ENCODE measurements at places on chromosomes 2 and 18.

DNA sequence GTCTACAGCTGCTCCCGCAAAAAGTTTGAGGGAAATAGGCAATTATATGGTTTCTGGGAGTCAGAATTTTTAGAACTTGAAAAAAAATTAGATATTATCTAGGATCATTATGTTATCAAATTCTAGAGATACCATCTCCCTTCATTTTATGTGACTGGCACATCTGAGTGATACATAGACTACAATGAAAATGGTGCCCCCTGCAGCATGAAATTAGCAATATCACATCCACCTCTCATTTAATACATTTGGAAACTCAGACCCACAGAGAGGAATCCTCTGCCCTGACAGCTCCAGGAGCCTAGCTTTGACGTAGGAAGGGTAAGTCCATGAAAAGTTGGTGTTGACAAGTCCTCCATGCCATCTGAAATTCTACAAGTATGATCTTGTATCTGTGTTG lies 381.6 kb downstream of the SUCLG1 start:
- no peak for DNase-seq

DNA sequence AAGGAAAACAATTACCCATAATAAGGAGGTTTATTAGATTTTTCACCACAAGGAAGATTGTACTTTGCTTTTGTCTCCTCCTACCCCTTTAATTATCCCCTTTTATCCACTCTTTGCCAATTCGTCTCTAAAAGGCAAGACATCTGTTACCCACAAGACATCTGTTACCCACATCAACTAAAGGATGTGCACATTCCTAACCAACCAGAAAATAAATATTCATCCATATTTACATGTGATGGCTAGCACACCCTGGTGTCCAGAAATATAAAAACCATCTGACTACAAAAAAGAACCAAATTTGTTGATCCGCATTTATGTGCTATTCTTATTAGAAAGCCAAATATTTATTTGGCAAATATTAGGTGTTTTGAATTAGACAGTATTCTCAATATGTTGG lies 35.7 kb downstream of the ACVR1C start:
- no peak for DNase-seq

GRCh38 chr2:74653985-74654882 lies at the start of gene SEMA4F:
Gene SEMA4F, plus strand, starts transcription at chr2:74654247. Its CDS starts 130 bp downstream, at chr2:74654377.
- DNase-seq: peak; percentile 92

GRCh38 chr2:202642567-202642966 lies 7.8 kb downstream of the FAM117B start:
- no peak for DNase-seq

- no peak for DNase-seq
Observed at GRCh38 chr2:19848952-19849351, 52.8 kb downstream of the TTC32 start.

- DNase-seq: no peak
Observed at GRCh38 chr2:183925281-183925680, 673.0 kb upstream of the ZNF804A start.

- no peak for DNase-seq
Observed at GRCh38 chr2:109558076-109558882, 55.5 kb downstream of the SEPTIN10 start.

DNA sequence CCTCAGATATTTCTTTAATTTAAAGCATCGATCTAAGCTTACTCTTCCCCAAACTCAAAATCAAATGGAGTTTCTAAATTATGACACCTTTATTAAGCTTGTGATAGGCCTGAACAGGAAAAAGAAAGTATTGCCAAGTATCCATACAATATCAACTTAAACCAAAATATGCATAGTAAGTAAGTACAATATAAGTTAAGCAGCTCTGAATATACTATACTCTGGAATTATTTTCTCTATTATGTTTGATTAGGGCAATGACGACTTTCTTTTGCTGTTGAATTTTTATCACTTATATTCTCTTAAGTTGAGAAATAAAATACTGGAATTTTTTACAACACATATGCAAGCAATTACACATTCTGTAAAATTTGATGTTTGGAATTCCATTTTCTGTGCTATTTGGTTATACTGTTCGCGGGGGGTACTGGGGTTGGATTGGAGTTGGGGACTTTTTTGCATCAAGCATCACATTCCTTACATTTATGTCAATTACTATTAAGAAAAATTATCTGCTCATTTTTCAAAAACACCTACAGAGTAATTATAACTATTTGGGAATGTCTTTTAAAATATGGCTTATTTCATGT lies 2.2 kb downstream of the COL5A2 start:
- DNase-seq: no peak

GRCh38 chr2:72330652-72331051 lies 183.0 kb upstream of the CYP26B1 start:
- DNase-seq: no peak

DNA sequence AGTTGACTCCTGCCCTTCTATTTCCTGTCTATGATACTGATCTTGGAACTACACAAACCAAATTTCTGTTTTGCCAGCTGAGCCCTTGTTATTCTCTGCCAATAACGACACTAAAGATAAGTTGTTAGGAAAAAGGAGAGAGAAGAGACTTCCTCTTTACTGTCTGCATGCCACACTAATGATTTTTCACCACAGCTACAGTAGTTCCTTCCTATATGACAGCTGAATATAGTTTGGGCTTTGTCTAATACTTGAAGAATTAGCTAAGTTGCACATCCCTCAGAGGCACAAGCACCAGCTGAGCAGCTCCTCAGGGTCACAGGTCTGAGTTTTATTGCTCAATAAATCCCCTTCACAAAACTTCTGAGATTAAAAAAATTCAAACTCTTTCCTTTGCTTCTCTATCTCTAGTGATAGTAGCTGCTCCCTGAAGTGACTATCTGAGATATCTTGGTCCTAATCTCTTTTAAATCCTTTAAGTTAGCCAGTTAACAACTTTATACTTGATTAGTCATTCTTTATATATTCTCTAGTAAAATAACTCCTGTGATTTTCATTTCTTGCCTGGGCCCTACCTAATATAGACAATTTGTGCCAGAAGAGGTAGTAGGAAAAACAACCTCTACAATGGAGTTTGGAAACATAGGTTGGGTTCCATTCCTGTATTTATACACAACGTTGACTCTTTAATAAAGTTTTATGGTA lies 253.0 kb upstream of the CNTNAP5 start:
- DNase-seq: no peak

GRCh38 chr2:159262226-159262625 lies 24.3 kb downstream of the WDSUB1 start:
- no peak for DNase-seq

DNA sequence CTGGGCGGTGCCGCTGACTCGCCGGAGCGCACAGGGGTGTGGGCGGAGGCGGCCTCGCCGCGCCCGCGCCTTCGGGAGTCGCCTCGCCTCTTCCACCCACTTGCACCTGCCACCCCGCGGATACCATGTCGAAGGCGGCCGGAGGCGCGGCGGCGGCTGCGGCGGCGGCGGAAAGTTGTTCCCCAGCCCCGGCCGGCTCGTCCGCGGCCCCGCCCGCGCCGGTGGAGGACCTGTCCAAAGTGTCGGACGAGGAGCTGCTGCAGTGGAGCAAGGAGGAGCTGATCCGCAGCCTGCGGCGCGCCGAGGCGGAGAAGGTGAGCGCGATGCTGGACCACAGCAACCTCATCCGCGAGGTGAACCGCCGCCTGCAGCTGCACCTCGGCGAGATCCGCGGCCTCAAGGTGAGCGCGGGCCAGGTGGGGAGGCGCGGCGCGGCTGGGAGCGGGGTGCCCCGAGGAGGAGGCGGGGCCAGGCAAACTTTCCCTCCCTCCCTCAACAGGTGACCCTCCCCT lies 766 bp downstream of the CCDC85A start:
- DNase-seq: no peak

- DNase-seq: no peak
Observed at GRCh38 chr18:35776473-35776872, 194.9 kb downstream of the GALNT1 start.

GRCh38 chr2:218002143-218002844 lies 501 bp downstream of the TNS1 start:
- no peak for DNase-seq

DNA sequence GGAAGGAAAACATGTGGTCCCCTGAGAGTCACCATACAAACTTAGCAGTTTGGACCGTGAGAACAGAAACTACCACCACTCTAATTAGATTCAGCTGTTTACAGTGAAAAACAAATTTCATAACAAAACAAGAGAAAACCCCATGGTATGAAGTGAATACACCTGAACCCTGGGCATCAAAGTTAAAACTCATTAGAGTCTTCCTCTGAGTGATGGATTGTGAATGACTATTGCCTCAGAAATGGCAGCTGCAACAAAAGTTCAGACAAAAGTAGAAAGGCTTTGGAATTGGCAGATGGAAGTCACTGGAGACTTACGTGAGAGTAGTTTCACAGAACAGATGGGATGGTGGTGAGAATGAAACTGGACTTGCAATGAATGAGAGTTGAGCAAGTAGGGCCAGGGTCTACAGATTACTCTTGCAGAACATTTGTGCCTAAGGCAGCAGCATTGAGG lies 98.0 kb downstream of the AAK1 start:
- DNase-seq: no peak

GRCh38 chr2:14866736-14867352 lies 234.3 kb downstream of the LRATD1 start:
- no peak for DNase-seq

GRCh38 chr2:43493954-43494353 lies 101.9 kb downstream of the THADA start:
- DNase-seq: no peak

DNA sequence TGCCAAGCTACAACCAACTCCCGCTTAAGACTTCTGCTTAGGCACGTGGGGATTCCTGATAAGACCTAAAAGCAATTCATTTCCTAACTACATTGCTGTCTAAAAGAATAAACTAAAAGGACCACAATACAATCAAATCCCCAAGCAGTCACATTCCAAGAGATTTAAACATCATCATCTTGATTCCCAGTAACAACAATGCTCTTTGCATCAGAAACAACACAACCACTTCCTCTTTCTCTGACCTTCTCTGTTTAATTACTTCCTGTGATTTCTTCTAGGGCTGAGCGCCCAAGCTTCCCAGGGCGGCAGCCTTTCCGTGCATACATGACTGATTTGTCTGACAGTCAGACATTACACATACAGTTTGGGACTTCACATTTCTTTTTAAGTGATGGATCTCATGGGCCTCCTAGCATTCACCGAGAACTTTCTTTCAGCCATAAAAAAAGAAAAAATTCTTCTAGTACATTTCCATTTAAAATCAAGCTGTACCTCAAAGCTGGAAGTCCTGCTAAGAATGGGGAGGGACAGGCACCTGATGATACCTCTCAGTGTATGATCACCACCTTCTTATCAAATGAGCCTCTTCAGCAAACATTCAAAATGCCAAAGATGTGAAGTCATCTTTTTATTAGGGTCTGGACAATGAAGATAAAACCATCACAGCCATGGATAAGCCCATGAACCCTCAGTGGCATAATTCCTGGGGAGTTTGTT lies 11.5 kb downstream of the SPRED2 start:
- DNase-seq: no peak

DNA sequence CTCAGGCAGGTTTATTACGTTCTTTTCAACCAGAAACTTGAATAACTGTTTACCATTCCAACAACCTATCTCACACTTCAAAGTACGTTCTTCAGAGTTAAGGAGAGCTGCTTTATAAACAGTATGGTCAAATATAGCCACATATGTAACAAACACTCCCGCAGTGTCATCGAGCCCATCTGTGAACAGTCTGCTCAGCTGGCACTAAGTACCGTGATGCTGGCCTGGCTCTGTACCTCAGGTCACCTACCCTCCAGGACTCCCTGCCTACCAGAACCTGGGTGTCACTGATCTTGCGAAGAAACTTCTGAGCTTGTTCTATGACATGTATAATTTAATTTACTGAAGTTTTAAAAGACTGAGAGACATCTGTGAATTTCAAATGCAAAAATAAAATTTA lies 71.4 kb downstream of the SEPTIN10 start:
- no peak for DNase-seq

- no peak for DNase-seq
Observed at GRCh38 chr2:142878031-142878678, 691 bp downstream of the KYNU start.

- no peak for DNase-seq
Observed at GRCh38 chr2:223929571-223930102, 15.5 kb downstream of the WDFY1 start.

GRCh38 chr18:55844382-55844781 lies 256.4 kb upstream of the TCF4 start:
- DNase-seq: no peak

GRCh38 chr2:241629762-241630435 lies 7.1 kb downstream of the THAP4 start:
- no peak for DNase-seq

DNA sequence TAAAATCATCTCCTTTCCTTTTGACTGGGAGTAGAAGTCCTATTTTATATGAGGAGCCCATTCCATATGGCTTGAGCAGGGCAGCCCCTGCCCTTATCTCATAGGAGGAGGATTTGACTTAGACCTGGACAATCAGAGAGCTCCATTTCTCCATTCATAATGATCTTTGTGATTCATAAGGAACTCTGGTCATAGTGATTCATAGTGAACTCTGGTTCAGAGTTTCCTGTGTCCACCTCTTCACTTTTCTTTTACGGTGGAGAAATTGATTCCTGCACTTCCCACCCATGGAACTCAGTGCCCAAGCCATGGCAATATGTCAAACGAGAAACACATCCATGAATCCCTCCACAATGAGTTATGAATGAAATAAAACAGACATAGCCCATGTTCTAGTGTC lies 12.8 kb upstream of the MYO3B start:
- no peak for DNase-seq

GRCh38 chr2:46998551-46998950 lies 82.9 kb upstream of the MCFD2 start:
- no peak for DNase-seq

GRCh38 chr2:190840569-190841172 lies 40.0 kb upstream of the GLS start:
- DNase-seq: no peak
